ENCODE measurements at places on chromosomes 1 and 21. TPM values are rescaled to one million over a fixed set of nuclear protein-coding genes. Genes with fewer than 3 reads are reported as not detected.

LAMB3 gene
- 3.0 TPM for total RNA-seq

MYBPH gene
- not detected for total RNA-seq

AGRN gene
- total RNA-seq = 49.3 TPM

COL9A2 gene
- total RNA-seq = 0.39 TPM

PHF13 gene
- total RNA-seq = 10.2 TPM

TDRD5 gene
- total RNA-seq = 0.51 TPM

HPDL gene
- total RNA-seq = 1.6 TPM

RNASEL gene
- 0.39 TPM for total RNA-seq

RGS16 gene
- total RNA-seq = 0.89 TPM

GPR25 gene
- total RNA-seq = not detected

SELENBP1 gene
- total RNA-seq = 0.13 TPM

ESPN gene
- 1.3 TPM for total RNA-seq

NPHS2 gene
- total RNA-seq = not detected

SHISAL2A gene
- not detected for total RNA-seq

PDE4B gene
- total RNA-seq = 173 TPM

F13B gene
- total RNA-seq = not detected

SSR2 gene
- total RNA-seq = 323 TPM

SLAMF1 gene
- 0.13 TPM for total RNA-seq

PRAMEF15 gene
- not detected for total RNA-seq

CELSR2 gene
- 0.51 TPM for total RNA-seq

HAO2 gene
- total RNA-seq = under 0.01 TPM

LRRC71 gene
- total RNA-seq = 0.13 TPM

UMODL1 gene
- total RNA-seq = not detected

DAB1 gene
- under 0.01 TPM for total RNA-seq

GLIS1 gene
- total RNA-seq = under 0.01 TPM

CD34 gene
- total RNA-seq = 19.8 TPM

ABCG1 gene
- 141 TPM for total RNA-seq

EVA1B gene
- 71.5 TPM for total RNA-seq

LCE2C gene
- total RNA-seq = not detected

SELE gene
- total RNA-seq = 4.9 TPM

AGT gene
- not detected for total RNA-seq

INSRR gene
- not detected for total RNA-seq

MACF1 gene
- total RNA-seq = 401 TPM

NMNAT2 gene
- total RNA-seq = 0.51 TPM

EDARADD gene
- total RNA-seq = under 0.01 TPM

BRINP3 gene
- not detected for total RNA-seq

ANGPTL3 gene
- not detected for total RNA-seq

PRRX1 gene
- 0.25 TPM for total RNA-seq

GJA8 gene
- not detected for total RNA-seq

SAMD13 gene
- 0.63 TPM for total RNA-seq
